ENCODE measurements at places on chromosomes 3 and 15.

GRCh38 chr3:138232705-138233364, 45.7 kb downstream of the ARMC8 start:
- DNase-seq: no peak

- no peak for DNase-seq
Measured at GRCh38 chr3:58719684-58720083, 53.1 kb upstream of the FAM3D start.

DNA sequence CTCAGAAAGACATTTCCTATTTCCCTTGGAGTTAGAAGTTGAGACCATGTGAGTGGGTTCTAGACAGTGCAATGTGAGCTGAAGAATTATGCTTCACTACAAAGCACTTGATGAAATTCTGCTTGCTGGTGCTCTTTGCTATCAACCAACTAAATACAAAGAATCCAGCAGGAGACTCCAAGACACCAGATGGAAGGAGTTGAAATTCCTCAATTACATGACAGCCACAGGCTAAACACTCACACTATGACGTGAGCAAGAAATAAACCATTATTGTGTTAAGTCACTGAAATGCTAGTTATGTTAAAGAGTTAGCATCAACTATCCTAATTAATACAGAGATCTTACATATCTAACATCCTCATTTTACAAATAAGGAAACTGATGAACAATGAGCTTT, 8.2 kb upstream of the MAP4 start:
- no peak for DNase-seq

- no peak for DNase-seq
Measured at GRCh38 chr3:23620638-23621015, 185.1 kb upstream of the UBE2E1 start.

- DNase-seq: no peak
Measured at GRCh38 chr15:38217788-38218609, 34.6 kb upstream of the SPRED1 start.

GRCh38 chr3:440826-441225, 244.3 kb downstream of the CHL1 start:
- no peak for DNase-seq

All from NCI-H187 (cell line).